Spleen (tissue), 13 donors: ENCODE measurements at places on chromosomes 16 and 17. TPM values are rescaled to one million over a fixed set of nuclear protein-coding genes. Genes with fewer than 3 reads are reported as not detected.

- no peaks in the 10 kb centered on the region for H3K27me3 ChIP-seq
- no peak overlapping the region for H3K27ac ChIP-seq
- peaks cover 4% of the 10 kb centered on the region for H3K4me1 ChIP-seq
- H3K36me3 ChIP-seq = no peaks in the 10 kb centered on the region
Observed at GRCh38 chr16:10608687-10609401, 28.4 kb upstream of the EMP2 start.

- peaks cover 5% of the 10 kb centered on the region for H3K4me1 ChIP-seq
- no peaks in the 10 kb centered on the region for H3K27me3 ChIP-seq
- H3K4me3 ChIP-seq = no peak overlapping the region
Observed at GRCh38 chr17:1947743-1948516, 77.2 kb downstream of the RTN4RL1 start.

TEDC2 gene
- total RNA-seq = 0.83 TPM

- H3K4me3 ChIP-seq = no peak overlapping the region
- peak; percentile 77 for DNase-seq
- peaks cover 71% of the 10 kb centered on the region for H3K4me1 ChIP-seq
- H3K36me3 ChIP-seq = no peaks in the 10 kb centered on the region
- H3K27me3 ChIP-seq = no peaks in the 10 kb centered on the region
- peak overlapping the region; percentile 88 for H3K27ac ChIP-seq
Observed at GRCh38 chr17:81154961-81155360, 10.3 kb upstream of the PVALEF start.

DNA sequence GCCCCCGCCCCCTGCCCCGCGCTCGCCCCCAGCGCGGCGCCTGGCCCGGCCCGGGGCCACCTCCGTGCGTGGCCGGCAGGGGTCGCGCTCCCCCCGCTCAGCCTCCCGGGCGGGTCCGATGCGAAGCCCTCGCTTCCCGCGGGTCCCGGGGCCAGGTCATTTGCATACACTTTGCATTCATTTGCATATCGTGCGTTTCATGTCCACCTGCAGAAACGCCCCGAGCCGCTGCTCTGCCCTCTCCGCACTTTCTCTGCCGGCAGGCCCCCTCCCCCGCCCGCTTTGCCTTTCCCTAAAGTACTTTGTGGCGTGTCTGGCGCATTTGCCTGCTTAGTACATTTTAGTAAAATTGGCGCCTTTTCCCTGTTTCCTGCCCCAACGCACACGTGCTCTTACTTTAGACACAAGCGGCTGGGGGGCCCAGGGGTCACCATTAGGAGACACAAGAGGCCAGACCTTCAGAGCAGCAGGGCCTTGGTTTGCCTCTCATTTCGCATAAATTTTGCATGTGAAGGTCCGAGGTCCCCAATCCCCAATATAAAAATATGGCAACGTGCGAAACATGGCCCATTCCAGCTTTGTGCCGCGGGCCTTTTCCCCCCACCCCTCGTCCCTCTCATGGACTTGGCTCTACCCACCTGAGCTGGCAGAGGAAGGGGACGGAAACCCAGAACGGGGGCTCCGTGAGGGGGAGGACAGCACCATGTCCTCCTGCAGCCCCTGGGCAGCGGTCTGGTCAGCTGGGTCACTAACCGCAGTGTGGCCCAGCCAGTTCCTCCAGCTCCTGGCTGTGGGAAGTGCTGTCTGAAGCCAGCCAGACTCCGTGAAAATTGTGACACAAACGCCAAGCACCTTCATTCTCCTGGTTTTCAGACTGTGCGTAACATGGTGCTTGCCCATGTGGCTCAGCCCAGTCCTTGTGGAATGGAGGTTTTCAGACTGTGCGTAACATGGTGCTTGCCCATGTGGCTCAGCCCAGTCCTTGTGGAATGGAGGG is 34.8 kb downstream of the CBFA2T3 start:
- peak; percentile 94 for DNase-seq
- H3K27ac ChIP-seq = no peak overlapping the region
- no peaks in the 10 kb centered on the region for H3K36me3 ChIP-seq
- peaks cover 64% of the 10 kb centered on the region for H3K4me1 ChIP-seq
- H3K27me3 ChIP-seq = peaks cover 61% of the 10 kb centered on the region

DNA sequence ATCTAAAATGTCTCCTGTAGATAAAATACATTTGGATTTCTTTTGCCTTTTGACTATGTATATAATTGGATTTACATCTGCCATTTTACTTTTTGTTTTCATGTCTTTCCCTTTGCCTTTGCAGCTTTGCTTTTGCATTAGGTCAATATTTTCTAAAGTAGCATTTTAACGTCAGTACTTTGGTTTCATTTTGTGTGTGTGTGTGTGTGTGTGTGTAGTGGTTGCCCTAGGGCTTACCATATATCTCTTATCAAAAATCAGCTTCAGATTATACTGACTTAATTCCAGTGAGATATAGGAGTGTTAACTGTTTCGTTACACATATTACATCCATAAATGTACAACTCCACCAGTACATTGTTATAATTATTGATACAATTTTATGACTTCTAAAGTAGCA is 26.1 kb downstream of the AKTIP start:
- no peak overlapping the region for H3K27ac ChIP-seq
- no peak overlapping the region for H3K4me3 ChIP-seq
- DNase-seq = no peak

KCNJ16 gene
- total RNA-seq = 0.95 TPM

SGCA gene
- total RNA-seq = 1.5 TPM

ALOX12 gene
- total RNA-seq = 1.4 TPM

NPW gene
- total RNA-seq = 0.94 TPM

GRCh38 chr17:80832266-80832676 is 159.4 kb upstream of the CHMP6 start:
- H3K27me3 ChIP-seq = no peaks in the 10 kb centered on the region
- no peaks in the 10 kb centered on the region for H3K36me3 ChIP-seq
- no peak for DNase-seq
- peaks cover 29% of the 10 kb centered on the region for H3K4me1 ChIP-seq
- H3K27ac ChIP-seq = peak overlapping the region; percentile 86

DNA sequence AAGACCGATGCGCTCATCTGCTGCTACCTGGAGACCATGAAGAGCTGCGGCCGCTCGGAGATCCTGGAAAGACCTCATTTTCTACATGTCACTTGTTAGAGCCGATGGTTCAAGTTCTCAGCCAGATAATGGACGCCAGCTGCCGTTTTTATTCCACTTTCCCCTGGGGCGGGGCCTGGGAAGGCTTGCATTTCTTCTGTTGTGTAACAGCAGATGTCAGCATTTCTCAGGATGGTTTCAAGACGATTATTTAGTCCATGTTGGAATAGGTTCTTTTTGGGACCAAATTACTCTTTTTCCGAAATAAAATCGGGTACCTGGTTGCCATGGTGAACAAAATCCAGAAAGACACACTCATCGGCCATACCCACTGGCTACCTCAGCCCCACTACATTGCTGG is 1418.3 kb downstream of the CDH11 start:
- no peak for DNase-seq
- no peaks in the 10 kb centered on the region for H3K27me3 ChIP-seq
- H3K4me1 ChIP-seq = no peaks in the 10 kb centered on the region

- H3K4me3 ChIP-seq = no peak overlapping the region
- DNase-seq = no peak
- H3K27me3 ChIP-seq = no peaks in the 10 kb centered on the region
- H3K36me3 ChIP-seq = no peaks in the 10 kb centered on the region
- no peak overlapping the region for H3K27ac ChIP-seq
Observed at GRCh38 chr17:33324736-33325135, 31.6 kb upstream of the ASIC2 start.

DNA sequence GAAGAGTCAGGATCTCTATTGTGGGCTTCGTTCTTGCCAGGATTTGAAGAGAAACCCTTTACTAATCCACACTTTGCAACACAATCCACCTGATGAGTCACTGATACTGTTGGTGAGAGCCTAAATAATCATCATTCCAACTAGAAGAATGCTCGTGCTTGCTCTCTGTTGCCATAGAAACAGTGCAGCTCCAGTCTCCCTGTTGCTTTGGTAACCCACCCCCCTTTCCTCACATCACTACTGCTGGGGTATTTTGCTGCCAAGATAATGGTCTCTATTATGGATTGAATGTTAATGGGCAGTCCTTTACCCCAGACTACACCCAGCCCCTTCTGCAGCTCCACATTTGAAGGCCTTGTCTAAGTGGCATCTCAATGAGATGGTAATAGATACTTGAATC is 190.4 kb downstream of the ABCC12 start:
- DNase-seq = no peak
- no peaks in the 10 kb centered on the region for H3K36me3 ChIP-seq
- H3K4me3 ChIP-seq = no peak overlapping the region
- no peaks in the 10 kb centered on the region for H3K4me1 ChIP-seq
- H3K27me3 ChIP-seq = no peaks in the 10 kb centered on the region
- no peak overlapping the region for H3K27ac ChIP-seq

DNA sequence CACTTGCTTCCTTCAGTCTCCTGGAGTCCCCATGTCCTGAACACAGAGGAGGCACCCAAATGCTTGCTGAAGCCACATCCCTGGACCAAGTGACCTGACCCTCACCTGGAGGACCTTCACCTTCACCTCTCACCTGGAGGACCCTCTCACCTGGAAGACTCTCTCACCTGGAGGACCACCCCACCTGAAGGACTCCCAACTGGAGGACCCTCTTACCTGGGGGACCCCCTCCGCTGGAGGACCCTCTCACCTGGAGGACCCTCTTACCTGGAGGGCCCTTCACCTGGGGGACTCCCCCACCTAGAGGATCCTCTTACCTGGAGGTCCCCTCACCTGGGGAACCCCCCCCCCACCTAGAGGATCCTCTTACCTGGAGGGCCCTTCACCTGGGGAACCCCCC is 573 bp upstream of the CDK10 start:
- peaks cover 21% of the 10 kb centered on the region for H3K4me1 ChIP-seq
- peak overlapping the region; percentile 98 for H3K4me3 ChIP-seq
- no peak for DNase-seq
- no peak overlapping the region for H3K27ac ChIP-seq

- H3K27me3 ChIP-seq = no peaks in the 10 kb centered on the region
- H3K27ac ChIP-seq = no peak overlapping the region
- H3K4me3 ChIP-seq = no peak overlapping the region
- no peak for DNase-seq
Observed at GRCh38 chr16:22320572-22321339, 23.5 kb downstream of the POLR3E start.

DNA sequence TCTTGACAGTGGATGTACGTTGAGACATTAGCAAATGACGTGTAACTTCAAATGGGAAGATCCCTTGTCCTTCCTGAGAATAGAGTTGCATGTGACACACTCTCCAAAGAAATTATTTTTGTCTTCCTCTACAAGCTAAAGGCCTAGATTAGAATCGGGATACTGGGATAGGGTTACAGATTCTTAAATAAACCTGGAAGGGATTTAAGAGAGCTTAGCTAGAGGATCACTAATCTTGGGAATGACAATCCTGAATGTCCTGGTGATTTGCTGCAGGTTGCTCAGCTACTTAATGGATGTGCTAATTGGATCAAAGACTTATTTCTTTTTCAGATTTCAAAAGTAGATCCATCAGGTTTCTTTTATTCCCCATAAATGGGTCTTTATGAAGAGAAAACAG is 101.9 kb downstream of the KCNJ2 start:
- H3K36me3 ChIP-seq = no peaks in the 10 kb centered on the region
- no peaks in the 10 kb centered on the region for H3K4me1 ChIP-seq
- H3K27ac ChIP-seq = no peak overlapping the region
- no peak overlapping the region for H3K4me3 ChIP-seq

DNA sequence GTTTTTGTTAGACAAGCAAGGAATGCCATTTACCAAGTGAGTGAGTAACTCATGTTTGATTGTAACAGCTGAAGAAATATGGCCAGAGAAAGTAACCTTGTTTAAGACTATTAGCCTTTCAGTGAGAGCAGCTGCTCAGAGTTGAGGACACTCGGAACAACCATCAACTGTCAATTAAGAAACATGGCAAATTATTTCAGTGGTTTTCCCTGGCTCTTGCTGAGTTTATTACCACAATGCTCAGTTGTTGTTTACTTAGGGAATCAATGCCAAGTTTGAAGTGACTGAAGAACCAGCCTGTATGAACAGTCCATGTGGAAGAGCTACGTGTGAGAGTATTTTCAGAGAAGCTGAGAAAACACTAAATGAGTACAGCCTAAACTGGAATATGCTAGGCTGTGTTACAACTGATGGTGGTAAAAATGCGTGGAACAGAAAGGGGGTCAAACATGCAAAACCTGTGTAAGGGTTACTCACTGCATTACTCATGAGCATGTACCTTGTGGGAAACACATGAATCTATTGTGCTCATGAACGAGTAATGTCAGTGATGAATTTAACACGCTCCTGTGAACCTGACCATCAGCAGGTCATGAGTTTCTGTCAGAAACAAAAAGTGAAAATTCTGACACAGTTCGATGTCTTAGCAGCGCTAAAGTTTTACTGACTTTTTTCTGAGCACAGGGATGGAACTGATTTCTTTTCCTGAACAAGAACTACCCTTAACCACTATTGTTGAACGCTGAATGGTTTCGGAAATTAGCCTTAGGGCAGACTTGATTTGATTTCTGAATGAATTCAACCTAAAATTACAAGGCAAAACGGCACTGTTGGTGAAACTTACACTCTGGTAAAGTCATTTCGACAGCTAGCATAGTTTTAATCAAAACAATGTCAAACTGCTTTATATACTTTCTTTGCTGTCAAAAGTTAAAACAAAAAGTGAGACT is 33.5 kb downstream of the GNA13 start:
- H3K36me3 ChIP-seq = no peaks in the 10 kb centered on the region
- peaks cover 80% of the 10 kb centered on the region for H3K4me1 ChIP-seq
- H3K4me3 ChIP-seq = no peak overlapping the region
- no peaks in the 10 kb centered on the region for H3K27me3 ChIP-seq

BRICD5 gene
- total RNA-seq = 5.6 TPM

DNA sequence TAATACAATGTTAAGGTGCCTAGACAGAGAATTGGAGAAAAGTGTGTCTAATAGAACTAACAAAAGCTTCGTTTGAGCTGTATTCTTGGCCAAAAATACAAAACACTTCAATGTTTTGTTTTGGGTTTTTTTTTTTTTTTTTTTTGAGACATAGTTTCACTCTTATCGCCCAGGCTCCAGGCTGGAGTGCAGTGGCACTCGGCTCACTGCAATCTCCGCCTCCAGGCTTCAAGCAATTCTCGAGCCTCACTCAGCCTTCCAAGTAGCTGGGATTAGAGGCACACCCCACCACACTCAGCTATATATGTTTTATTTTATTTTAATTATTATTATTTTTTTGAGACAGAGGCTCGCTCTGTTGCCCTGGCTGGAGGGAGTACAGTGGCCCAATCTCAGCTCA is 38.3 kb upstream of the CARMIL2 start:
- H3K27ac ChIP-seq = no peak overlapping the region
- no peak for DNase-seq
- H3K36me3 ChIP-seq = no peaks in the 10 kb centered on the region
- H3K4me1 ChIP-seq = no peaks in the 10 kb centered on the region
- H3K27me3 ChIP-seq = no peaks in the 10 kb centered on the region

DNA sequence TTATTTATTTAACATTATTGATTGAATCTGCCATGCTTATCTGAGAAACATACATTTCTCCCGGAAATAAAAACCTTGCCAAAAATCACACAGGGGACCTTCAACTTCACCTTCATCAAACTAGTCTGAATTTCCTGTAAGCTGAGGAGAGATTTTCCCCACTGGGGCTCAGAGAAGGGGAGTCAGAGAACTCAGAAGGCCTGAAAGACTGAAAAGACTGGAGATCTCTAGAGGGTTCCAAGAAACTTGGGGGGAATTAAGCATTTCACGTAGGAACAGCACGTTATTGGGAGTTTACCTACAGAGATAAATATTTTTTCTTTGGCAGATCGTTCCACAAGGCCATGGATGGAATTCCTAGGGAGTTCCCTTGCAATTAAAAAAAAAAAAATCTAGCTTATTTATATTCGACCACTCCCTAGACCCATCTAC is 528 bp upstream of the NOL11 start:
- H3K4me1 ChIP-seq = peaks cover 16% of the 10 kb centered on the region
- peaks cover 19% of the 10 kb centered on the region for H3K36me3 ChIP-seq
- DNase-seq = no peak
- H3K27ac ChIP-seq = peak overlapping the region; percentile 89
- no peaks in the 10 kb centered on the region for H3K27me3 ChIP-seq

GRCh38 chr17:66522591-66523272 is 220.3 kb downstream of the PRKCA start:
- no peaks in the 10 kb centered on the region for H3K4me1 ChIP-seq
- H3K27me3 ChIP-seq = no peaks in the 10 kb centered on the region
- no peak overlapping the region for H3K27ac ChIP-seq
- H3K36me3 ChIP-seq = no peaks in the 10 kb centered on the region
